NCI-H1092 (cell line): ENCODE measurements at places on chromosomes 6 and 20.

GRCh38 chr6:71533939-71534379 is 245.3 kb downstream of the OGFRL1 start:
- DNase-seq = no peak

DNA sequence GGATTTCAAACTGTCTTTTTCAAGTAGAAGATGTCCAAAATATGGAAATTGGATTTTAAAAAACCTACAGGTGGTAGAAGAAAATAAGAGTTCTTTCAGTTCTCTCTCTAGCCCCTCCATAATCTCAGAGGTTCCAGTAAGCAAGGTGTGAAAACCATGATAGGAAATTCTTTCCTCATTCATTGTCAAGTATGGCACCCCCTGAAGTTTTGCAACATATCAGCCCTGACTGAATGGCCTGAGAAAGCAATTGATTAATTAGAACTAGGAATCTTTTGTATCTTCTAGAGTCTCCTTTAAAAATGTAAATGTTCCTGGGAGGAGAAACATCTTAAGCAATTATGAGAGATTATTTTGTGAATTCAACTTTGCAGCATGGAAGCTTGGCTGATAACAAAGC is 198.7 kb upstream of the STXBP5 start:
- DNase-seq = no peak

GRCh38 chr20:3697588-3698305 is 14.7 kb downstream of the SIGLEC1 start:
- DNase-seq = no peak

GRCh38 chr6:104604685-104605084 is 255.0 kb downstream of the HACE1 start:
- no peak for DNase-seq

DNA sequence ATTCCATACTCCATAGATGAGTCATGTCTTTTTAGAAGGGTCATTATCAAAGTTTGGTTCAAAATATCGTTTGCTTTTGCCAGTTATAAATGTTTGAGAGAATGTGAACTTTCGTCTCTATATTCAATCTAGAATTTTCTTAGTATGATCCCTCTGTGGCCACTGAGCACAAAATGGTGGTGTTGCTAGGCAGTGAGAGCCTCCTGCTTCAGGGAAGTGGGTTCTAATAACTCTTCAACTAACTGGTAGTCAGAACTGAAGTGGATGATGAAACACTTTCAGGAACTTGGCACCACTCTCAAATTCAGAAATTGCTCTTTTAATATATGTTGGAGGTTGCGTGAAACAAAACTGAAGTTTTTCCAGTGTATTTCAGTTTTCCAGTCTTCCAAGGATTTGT is 125.0 kb upstream of the DOK5 start:
- DNase-seq = no peak

- no peak for DNase-seq
These were observed 3.2 kb downstream of the USP45 start for GRCh38 chr6:99512033-99512432.

DNA sequence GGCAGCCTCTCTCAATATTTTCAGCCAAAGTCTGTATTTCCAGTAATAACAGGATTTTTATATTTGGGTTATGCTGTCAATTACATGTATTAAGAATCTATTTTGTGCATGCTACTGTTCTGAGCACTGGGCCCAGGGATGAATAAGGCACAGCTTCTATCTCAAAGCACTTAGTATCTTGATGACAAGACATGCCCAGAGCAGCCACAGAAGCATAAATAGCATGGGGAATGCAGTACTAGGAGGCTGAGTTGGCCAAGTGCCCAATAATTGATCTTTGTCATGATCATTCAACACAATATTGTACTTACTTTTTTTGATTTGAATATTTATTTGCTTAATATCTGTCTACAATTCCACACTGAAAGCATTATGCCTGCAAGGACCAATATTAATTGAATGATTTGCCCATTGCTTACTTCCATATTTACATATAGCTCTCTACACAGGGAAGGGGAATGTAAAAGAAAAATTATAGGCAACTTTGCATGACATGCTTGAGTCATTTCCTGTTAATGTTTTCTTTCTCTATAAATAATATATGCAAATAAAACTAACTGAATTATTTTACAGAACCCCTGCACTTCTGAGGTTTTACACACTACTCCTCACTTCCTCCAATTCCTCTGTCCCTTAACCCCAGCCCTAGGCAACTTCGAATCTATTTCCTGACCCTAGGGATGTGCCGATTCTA is 298.9 kb upstream of the BMP2 start:
- DNase-seq = no peak

GRCh38 chr20:51906679-51907078 is 104.4 kb upstream of the SALL4 start:
- no peak for DNase-seq

- no peak for DNase-seq
These were observed 228.2 kb downstream of the MYLK4 start for GRCh38 chr6:2522521-2522920.

DNA sequence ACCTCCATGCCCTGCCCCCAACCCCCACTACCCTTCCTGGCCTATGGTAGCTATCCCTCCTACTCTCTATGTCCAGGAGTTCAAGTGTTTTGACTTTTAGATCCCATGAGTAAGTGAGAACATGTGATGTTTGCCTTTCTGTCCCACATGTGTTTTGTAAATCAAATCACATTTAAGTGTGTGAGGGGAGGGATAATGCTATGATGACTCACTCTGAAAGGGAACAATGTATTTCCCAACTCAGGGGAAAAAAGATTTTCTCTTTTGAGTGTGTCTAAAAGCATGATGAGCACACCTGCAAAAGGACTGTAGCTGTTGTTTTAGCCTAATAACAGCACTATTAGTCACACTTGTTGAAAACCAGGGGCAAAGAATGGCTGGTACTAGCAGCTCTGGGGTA is 193.7 kb downstream of the GJA10 start:
- no peak for DNase-seq

DNA sequence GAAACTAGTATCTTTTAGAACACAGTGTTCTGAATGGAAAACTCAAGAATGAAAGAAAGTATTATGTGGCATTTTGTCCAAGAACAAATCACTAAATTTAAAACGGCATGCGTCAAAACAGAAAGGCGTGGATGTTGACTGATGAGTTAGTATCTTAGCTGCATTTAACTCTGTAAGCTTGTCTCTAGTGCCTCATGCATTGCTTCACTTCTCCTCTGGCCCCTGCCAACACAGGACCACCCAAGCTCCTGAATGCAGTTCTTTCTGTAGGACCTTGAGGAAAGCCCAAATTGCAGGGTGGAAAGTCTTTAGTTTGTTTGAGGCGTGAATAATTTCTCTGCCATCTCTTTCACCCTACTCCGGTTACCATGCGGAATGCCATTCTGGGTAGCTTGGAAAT is 632.2 kb downstream of the COL12A1 start:
- DNase-seq = no peak

DNA sequence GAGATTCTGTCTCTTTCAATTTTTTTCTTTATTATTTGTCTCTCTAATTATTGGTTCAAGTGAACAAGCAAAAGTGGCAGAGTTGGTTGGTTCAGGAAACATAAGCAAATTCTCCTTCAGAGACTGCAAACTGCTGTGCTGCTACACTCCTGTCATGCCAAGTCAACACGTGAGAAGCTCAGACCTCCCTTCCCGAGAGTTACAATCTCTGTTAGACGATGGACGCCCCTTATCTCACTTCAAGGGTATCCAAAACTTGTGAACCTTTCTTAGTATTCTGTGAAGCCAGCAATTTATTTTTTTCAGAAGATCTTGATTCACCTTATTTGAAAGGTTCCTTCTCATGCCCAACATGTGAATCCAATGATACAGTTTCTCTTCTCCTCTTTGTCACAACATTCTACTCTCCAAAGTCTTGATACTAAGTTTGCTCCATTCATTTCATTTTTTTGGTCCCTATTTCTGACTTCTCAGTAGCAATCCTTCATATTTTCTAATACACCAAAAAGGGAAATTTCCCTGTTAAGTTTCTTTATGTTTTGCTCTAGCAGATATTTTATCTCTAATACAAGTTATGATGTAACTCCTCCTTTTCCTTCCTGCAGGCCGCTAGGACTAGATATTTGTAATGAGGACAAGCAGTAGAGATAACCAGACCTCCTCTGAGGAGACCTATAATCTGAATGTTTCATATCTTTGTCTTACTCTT is 448.8 kb upstream of the CITED2 start:
- no peak for DNase-seq

GRCh38 chr20:45972500-45973183 is 639 bp upstream of the ZNF335 start:
- no peak for DNase-seq

GRCh38 chr6:15770347-15771143 is 107.7 kb upstream of the DTNBP1 start:
- DNase-seq = no peak

- no peak for DNase-seq
These were observed 71.8 kb upstream of the HINT3 start for GRCh38 chr6:125884634-125885371.

- DNase-seq = no peak
These were observed 9.0 kb downstream of the EEF1A1 start for GRCh38 chr6:73511796-73512195.

- DNase-seq = peak; percentile 5
These were observed 240.9 kb upstream of the BTBD3 start for GRCh38 chr20:11676630-11677287.

GRCh38 chr20:53842301-53843099 is 227.9 kb downstream of the BCAS1 start:
- no peak for DNase-seq

- no peak for DNase-seq
These were observed 157.4 kb downstream of the TSHZ2 start for GRCh38 chr20:53129563-53129962.

DNA sequence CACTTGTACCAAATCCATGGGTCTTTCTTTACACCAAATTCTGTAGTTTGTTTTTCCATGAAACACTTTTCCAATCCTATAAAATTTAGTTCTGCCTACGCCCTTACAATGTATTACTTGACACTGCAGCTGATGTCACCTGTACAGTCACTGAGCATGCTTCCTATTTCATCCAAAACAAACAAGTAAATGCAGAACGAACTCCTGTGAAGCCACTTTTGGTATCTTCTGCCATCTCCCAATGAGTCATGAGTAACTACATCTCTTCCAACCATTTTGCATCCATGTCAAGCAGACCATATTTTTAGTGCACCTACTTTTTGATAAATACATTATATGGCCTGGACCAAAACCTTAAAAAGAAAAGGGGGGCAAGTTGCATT is 42.4 kb downstream of the HDDC2 start:
- no peak for DNase-seq
